Activated naive CD8-positive, alpha-beta T cell treated with anti-CD3 and anti-CD28 coated beads, Interleukin-2, amount 10 ng/mL, durations not matched to agents 7 days and 5 days (primary cell): ENCODE measurements at places on chromosomes 6 and 20. TPM values are rescaled to one million over a fixed set of nuclear protein-coding genes. Genes with fewer than 3 reads are reported as not detected.

Gene DPPA5
- not detected for total RNA-seq

Gene PLCB1
- total RNA-seq, result 6.1 TPM

Gene PHACTR1
- total RNA-seq, result 1.5 TPM

Gene TMC2
- not detected for total RNA-seq

Gene COL9A1
- not detected for total RNA-seq

Gene USP49
- total RNA-seq, result 5.8 TPM

Gene TMEM217
- total RNA-seq, result 2.0 TPM

- no peak for DNase-seq
Observed at GRCh38 chr6:21476112-21476511, 117.4 kb upstream of the SOX4 start.

GRCh38 chr20:25081065-25081729 lies 744 bp downstream of the VSX1 start:
- peak; percentile 76 for DNase-seq

DNA sequence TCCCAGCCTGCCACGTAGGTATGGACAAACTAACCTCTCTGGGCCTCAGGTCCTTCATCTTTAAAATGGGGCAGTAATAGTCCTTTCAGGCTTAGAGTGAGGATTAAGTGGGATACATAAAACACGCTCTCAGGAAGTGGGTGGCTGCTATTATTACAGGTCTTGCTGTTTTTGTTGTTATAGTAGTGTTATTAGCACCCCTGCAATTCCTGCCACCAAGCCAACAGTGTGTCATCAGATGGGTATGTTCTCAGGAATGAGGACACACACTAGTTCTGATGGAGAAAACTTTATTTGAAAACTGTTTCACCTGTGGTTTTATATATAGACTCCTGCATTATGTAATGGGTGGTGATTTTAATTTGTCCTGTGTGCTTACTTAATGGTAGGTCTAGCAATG lies 131.7 kb downstream of the LRRC1 start:
- no peak for DNase-seq

- no peak for DNase-seq
Observed at GRCh38 chr6:103870970-103871369, 988.7 kb downstream of the HACE1 start.

DNA sequence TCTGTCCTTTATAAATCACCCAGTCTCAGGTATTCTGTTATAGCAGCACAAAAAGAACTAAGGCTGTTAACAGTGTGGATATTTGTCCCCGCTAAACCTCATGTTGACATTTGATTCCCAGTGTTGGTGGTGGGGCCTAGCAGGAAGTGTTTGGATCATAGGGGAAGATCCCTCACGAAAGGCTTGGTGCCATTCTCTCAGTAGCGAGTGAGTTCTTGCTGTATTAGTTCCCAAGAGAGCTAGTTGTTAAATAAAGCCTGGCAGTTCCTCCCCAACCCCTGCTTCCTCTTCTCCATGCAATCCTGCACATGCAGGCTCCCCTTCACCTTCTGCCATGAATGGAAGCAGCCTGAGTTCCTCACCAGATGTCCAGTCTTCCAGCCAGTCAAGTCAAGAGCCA lies 29.8 kb upstream of the ERVFRD-1 start:
- DNase-seq, result no peak

- no peak for DNase-seq
Observed at GRCh38 chr6:39841291-39841690, 49.1 kb downstream of the DAAM2 start.

DNA sequence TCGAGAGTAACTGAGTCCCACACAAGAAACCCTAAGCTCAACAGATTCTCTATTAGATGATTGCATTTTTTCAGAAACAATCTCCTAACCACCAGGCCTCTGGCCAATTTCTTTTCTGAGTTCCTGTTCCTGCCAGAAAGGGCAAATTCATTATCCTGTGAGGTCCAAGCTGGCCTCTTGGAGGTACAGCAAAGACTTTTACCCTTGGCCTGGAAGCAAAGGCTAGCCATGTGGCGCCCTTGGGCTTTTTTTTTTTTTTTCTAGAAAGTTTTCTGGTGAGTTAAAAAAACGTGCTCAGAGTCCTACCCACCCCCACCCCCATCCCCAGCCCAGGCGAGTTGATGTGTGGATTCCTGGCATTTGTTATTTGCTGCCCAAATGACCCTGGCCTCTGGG lies 59.0 kb upstream of the EEF1A1 start:
- no peak for DNase-seq

DNA sequence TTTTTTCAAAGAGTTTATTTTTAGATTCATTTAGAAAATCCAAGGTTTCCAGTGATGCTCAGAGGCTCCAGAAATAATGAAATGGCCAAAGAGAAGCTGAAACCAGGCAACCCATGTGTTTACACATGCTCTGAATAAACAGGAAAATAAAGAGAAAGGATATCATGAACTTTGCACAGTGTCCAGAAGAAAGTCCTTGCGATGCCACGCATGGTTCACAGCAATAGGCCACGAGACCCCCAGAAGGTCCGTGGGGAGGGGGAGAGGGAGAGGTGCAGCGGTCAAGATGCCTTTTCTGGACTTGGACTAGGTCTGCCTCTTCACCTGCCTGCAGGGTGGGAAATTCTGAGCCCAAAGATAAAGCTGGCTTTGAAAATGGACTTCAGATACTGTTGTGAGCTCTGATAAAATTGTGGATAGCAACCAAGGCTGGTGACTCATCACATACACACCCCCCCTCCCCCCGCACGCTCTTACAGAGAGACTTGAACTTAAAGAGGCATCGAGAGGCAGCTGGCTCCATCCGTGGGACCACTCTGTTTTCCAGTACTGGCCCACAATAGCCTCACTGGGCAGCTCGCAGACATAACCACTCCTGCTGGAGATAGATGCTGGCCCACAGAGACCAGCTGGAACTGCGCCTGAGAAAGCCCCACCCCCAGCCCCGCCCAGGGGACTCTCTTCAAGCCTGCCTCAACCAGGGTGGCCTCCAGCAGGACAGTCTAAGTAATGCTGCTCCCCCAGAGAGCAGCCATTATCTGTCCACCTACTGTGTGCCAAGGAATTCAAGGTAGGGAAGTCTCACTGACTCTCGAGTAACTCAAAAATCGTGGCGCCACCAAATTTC lies 21.2 kb upstream of the NFATC2 start:
- no peak for DNase-seq

DNA sequence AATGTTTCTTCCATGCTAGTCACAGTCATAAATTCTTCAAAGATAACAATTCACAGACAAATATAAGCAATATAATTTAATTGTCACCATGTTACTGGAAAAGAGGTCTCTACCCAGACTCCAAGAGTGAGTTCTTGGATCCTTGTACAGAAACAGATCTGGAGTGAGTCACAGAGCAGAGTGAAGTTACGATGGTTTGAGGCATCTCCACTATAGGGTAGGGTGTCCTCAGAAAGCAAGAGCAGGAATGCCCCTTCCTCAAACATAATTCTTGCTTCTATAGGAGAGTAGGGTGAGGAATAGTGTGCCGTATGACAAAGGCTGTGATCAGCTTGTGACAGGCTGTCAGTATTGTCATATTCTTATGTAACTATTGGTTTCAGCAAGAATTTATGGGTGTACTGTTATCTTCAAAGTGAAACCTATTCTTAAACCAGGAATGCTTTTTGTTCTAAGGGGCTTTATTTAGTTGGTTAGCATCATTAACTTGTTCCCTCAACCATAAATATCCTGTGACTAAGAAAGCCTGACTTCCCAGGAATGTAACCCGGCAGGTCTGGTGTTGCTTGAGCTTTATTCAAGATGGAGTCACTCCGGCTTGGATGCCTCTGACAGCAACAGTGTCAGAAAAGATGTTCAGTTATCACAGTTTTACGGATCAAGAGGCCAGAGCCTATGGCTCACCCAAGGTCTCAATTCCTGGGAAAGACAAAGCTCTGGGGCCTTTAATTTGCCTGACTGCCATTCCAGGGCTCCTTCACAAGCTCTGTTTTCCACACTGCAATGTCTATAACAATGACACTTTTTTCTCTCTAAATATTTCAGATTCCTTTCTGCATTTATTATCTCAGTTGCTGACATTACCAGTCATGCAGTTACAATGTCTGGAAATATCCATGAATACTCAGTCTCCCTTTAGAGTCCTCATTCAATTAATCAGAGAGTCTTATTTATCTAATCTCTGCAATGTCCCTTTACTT lies 298.6 kb downstream of the C6orf118 start:
- DNase-seq, result no peak
